ENCODE measurements at places on chromosomes 5 and 9. TPM values are rescaled to one million over a fixed set of nuclear protein-coding genes. Genes with fewer than 3 reads are reported as not detected.

GRCh38 chr5:128749136-128749898 is 211.3 kb upstream of the FBN2 start:
- DNase-seq: no peak

Gene ZDHHC11
- total RNA-seq: 22.1 TPM

Gene IRX4
- not detected for total RNA-seq

GRCh38 chr9:93681269-93682154 is 105.1 kb downstream of the PHF2 start:
- no peak for DNase-seq

DNA sequence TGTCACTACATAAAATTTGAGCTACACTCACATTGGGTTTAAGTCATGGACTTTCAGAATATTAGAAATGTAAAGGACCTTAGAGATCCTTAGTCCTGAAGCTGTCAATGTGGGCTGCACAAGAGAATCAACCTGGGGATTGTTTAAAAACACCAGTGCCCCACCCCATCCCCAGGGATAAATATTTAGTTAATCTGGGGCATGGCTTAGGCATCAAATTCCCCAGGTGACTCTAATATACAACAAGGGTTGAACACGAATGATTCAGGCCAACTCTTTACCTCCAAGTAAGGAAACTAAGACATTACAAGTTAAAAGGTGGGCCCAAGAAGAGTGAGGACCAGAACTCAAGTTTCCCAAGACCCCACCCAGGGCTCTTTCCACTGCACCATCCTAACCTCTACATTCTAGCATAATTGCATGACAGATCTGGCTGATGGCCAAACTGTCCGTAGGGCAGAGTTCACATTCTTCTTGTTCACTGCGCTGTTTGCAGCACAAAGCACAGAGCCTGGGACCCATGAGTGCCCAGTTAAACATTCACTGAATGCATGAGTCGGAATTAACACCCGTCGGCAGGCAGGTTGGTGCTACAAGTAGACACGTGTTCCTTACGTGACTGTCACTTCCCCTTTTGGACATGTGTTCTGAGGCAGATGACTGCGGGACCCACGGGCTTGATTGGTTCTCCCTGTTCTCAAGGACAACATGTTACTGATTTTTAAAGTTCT is 25.2 kb downstream of the CYFIP2 start:
- no peak for DNase-seq

GRCh38 chr5:133565993-133566392 is 46.3 kb downstream of the FSTL4 start:
- DNase-seq: no peak

Gene OR1N1
- total RNA-seq: not detected

- DNase-seq: no peak
Observed at GRCh38 chr9:95085036-95085770, 232.3 kb downstream of the FANCC start.

DNA sequence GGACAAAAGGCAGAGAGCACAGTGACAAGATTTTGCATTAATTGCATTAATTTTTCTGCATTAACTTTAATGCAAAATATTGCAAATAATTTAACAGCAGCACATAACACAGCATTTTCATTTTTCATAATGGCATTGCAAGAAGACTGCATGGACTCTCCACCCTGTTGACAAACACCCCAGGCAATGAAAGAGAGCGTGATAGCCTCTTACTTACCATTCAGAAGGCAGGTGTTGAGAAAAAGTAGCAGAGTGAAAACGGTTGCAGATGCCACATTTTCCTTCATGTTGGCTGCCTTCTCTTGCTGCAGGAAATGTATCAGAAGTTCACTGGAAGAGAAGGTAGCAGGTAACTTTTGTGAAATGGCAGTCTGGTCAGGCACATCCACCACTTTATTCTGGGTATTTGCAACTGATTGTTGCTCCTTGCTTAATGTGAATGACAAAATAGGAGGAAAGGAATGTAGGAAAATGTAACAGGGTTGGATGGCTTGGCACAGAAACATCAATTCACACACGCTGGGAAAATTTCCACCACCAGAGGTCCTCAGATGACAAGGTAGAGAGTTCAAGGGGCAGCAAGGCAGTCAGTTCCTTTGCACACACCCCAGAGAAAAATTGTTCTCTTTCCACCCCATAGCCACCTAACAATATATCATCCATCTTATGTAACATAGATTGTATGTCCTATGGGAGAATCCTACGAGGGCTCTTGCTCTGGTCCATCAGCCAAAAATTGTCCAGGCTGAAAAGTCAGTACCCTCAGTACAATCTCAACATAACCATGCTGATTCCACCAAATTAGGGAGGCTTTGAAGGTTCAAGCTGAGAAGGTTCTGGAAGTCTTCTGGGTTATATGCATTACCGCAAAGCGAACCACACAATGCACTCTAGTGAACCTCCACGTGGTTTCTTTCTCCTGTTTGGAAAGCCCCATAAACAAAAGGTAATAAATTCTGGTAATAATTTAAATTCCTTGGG is 41.9 kb upstream of the AGXT2 start:
- DNase-seq: peak; percentile 55

Gene CDH9
- total RNA-seq: not detected

Gene FBP2
- total RNA-seq: not detected

Gene BARHL1
- not detected for total RNA-seq

Gene LIFR
- total RNA-seq: 0.17 TPM

- DNase-seq: no peak
Observed at GRCh38 chr5:3845230-3845629, 249.6 kb downstream of the IRX1 start.

GRCh38 chr5:135704616-135705015 is 125.8 kb upstream of the CXCL14 start:
- no peak for DNase-seq

Gene SV2C
- total RNA-seq: not detected
